NCI-H1048 (cell line): ENCODE measurements at places on chromosomes 4 and X.

GRCh38 chr4:93897559-93897958 is 69.0 kb downstream of the ATOH1 start:
- no peak for DNase-seq

- DNase-seq, result no peak
These were observed 504.4 kb upstream of the FAT1 start for GRCh38 chr4:187227907-187228704.

- no peak for DNase-seq
These were observed 62.2 kb downstream of the FMR1NB start for GRCh38 chrX:148043271-148043855.

- no peak for DNase-seq
These were observed 3.1 kb upstream of the TCEANC start for GRCh38 chrX:13649838-13650237.

GRCh38 chrX:10076765-10077164 is 80.0 kb upstream of the CLCN4 start:
- no peak for DNase-seq

- DNase-seq, result no peak
These were observed 72.0 kb upstream of the PJA1 start for GRCh38 chrX:69237236-69237635.

- DNase-seq, result no peak
These were observed 242.3 kb upstream of the KCNIP4 start for GRCh38 chr4:22190855-22191254.

DNA sequence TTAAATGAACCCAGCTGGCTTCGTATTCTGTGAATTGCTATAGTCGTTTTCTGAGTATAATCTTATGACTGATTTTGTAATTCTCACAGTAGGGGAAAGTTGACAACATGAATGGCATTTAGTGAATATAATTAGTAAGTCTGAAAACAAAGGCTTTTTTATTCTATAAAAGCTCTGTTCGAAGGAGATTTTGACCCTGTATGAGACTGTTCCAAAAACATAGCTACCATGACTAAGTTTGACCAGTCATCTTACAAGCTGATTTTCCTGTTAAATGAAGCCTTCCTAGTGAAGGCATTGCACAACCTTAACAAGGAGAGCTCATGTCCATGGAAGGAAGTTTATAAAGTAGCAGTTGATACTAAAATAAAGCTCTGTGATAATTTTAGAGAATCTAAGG is 242.3 kb downstream of the RPA4 start:
- no peak for DNase-seq

DNA sequence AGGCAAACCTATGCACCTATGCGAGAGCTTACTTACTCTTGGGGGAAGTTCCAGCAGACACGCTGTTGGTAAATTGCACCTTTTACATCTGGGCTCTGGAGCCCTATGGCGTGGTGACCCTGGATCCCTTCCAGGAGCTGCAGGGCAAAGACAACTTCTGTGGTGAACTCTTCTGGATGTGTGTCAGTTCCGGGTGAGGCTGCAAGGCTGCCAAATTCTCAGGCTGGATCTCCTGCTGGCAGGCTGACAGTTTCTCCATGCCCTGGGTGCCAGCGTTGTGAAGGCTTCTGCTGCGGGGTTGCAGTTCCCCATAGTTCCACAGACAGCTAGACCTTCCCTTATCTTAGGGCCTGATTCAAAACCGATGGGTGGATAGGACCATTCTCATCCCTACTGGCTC is 37.9 kb downstream of the RAP2C start:
- no peak for DNase-seq

GRCh38 chrX:21943460-21944135 is 3.1 kb downstream of the SMS start:
- no peak for DNase-seq

- peak; percentile 4 for DNase-seq
These were observed 37.7 kb upstream of the RAB33B start for GRCh38 chr4:139416073-139416673.

DNA sequence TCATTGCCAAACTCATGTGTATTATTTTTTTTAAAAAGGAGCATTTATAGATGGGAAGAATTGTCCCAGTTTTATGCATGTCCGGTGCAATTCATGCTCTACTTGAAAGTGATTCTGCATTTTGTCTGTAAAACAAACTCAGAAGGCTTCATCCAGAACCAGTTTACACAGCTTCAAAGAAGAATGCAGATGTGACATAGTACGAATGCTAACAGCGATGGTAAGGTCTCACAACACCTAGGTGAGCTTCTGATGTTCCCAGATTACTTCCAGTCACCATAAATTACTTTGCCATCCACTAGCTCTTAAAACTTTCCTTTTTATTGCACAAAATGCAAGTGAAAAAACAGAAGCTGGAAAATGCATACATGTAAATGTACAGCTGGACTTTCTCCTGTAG is 41.5 kb upstream of the AGA start:
- no peak for DNase-seq
